GM12864 (cell line): ENCODE measurements at places on chromosomes 5 and 9.

DNA sequence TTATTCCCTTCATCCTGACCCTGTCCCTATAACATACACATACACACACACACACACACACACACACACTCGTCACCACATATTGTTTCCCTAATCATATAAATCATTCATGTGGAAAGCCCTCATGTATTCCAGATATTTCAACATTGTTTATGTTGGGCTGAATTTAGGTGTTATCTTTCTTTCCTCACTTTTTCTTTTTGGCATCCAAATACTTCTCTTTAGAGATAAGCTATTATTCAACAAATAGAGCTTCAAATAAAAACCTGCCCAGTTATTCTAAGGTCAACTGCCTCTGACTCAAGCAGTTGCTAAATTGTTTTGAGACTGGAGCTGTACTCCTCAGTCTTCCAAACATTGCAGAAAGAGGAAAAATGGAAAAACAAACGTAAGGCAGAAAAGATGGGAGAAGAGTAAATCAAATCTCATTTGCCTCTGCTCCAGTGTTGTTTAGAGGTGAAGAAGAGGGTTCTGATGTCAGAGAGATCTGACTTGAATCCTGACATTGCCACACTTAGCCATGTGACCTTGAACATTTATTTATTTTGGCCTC, 215.7 kb downstream of the GAS1 start:
- no peak for DNase-seq

DNA sequence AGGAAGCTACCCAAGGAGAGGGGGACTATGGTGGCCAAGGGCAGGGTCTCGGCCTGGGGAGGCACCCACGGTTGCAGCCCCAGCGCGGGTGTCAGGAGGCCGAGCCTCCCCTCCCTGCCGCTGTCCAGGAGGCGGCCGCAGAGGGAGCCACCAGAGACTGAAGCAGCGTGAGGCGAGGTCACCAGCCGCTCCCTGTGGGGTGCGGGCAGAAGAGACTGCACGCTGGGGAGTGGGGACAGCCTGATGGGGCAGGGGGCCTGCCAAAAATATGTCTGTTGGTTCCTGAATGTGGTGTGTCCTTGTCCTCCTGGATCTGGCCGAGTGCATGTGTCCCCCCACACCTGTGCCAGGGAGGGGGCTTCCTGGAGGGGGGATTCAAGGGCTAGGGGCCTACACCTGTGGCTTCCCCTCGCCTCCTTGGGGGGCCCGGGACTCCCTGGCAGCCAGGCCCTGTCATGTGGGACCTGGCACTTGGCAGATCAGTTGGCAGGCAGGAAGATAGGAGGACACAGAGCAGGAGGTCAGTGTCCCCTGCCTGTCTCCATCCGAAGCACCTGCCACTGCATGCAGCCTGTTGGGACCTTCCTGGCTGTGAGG, 131.2 kb downstream of the DAB2IP start:
- DNase-seq: no peak

GRCh38 chr9:127540664-127541041, 71.4 kb upstream of the STXBP1 start:
- no peak for DNase-seq

DNA sequence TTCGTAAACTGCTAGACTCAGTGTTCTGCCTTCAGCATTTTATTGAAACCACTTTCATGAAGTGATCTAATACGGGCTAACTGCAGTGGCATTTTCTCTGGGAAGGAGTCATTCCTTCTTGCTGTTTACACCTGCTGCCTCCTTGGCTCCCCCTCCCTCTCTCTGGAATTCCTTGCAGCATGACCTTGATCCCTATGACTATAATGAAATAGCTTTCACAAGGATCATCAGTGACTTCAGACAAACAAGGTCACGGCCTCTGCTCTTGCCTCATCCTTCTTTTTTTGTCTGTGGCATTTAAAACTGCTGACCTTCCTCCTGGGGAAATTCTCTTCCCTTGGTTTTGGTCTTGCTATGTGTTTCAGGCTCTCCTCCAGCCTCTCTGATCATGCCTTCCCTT, 90.2 kb downstream of the ZNF462 start:
- no peak for DNase-seq

GRCh38 chr9:15300218-15300617, 6.8 kb downstream of the TTC39B start:
- no peak for DNase-seq

DNA sequence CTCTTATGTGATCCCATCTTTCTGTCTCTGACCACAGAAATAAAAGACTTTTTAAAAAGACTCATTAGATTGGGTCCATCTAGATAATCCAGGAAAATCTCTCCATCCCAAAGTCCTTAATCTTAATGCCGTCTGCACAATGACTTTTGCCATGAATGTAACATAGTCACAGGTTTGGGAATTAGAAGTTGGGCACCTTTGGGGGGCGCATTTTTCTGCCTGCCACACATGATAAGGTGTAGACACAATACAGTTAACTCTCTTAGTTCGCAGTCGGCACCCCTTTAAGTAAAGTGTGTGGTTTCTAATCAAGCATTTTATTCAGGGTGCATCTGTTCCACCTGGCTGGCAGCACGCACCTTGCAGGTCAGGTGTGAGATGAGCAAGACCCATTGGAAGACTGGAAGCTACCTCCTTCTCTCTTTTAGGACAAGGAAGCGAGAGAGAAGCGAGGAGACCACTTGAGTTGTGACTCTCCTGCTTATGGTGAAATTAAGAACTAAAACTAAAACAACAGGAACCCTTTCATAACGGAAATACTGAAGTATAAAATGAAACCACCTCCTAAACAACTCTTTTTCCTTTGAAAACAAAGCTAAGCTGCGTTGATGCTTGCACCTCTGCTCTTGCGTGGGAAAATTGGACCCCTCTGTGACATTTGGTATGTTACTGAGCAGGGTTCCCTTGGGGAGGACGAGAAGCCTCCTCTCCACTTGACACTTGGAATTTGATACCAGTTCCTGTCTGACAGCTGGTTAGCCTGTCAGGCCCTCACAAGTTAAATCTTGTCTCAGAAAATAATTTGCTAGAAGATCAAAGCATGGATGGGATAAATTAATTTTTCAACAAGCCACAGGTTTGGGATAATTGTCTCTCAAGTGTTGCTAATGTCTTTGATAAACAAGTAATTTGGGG, 304.6 kb upstream of the DMRT1 start:
- DNase-seq: no peak

DNA sequence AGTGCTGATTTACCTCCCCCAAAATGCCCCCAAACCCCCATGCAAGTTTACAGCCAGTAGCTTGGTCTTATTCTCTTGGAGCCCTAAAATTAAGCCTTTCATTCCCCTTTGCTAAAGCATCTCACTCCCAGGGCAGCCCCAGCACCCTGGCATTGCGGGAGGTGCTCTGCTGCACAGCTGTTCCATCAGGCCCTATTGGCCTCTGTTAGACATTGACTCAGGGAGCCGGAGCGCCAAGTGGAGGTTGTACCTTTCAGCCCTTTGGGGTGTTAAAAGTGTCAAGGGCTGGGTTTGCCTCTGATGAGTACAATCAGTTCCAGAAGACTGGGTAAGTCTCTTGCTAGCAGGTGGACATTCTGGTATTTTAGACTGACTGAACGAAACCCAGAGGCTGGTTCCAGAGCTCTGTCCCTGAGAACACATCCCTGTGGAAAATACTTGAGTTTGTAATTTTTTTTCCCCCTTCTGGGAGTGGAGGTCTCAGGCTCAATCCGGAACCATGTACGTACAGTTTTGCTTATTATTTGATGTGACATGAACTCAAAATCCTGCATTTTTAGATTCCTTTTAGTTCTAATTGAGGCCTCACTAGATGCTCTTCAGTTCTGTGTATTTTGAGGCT, 102.4 kb downstream of the UBE2R2 start:
- no peak for DNase-seq

DNA sequence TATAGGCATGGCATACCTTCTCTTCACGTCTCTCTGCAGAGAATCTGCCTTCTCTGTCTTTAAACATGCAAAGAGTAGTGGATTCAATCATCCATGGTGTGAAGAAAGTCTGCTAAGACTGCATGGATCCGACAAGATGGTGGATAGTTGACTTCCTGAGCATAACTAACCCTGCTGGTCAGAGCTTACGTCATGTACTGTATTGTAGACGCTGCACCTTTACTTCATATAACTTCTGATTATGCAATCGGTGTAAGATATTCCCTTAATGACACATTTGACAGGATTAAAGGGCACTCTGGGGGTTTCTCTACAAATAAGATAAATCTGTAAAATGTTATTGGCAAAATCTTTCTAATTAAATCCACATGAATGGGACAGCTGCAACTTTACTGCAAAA, 240.3 kb upstream of the NREP start:
- DNase-seq: no peak

DNA sequence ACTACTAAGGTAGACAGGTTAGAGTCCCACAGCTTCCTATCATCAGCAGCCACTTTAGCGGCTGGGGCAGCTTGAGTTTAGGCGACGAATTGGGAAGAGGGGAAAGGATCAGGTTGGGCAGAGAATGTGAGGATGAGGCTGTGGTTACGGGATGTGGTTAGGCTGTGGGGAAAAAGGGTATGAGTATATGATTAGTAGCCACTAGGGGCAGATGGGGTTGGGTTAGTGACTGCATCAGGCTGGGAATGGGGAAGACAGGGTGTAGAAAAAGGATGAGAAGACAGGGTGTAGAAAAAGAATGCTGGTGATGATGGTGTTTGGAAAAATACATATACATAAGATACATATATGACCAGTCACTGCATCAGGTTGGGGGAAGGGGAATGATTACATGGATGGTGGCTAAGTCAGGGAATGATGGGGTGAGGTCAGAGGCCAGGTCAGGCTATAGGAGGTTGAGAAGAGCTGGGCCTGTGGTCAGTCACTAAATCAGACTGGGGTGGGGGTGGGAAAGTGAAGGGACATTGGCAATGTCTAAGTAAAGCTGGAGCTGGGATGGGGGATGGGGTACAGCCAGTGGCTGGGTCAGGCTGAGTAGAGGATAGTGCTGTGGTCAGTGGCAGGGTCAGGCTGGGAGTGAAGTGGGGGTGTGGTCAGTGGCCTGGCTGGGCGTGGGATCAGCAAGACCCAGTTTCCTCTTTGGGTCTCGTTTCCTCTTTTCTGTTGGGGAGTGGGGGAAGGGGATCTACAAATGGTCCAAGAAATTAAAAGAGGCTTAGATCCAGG, 2.1 kb downstream of the TLN1 start:
- no peak for DNase-seq

GRCh38 chr9:3968891-3969290, 331.0 kb downstream of the GLIS3 start:
- DNase-seq: no peak

DNA sequence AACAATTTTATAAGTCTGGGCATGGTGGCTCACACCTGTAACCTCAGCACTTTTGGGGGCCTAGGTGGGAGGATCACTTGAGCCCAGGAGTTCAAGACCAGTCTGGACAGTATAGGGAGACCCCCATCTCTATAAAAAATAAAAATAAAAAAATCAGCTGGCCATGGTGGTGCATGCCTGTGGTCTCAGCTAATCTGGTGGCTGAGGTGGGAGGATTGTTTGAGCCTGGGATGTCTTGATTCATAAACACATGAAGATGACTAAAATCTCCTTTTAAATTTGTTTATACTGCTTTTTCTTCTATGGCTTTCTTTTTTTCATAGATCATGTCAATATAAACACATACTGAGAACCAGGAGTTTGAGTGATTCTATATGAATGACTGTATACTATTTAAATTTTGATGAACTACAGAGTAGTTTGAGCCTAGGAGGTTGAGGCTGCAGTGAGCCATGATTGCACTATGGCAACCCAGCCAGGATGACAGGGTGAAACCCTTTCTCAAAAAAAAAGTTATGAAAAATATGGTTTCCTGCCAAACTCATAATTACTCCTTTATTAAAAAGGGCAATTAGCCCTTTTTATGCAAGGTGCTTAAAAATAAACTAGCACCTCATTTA, 14.2 kb downstream of the RIC1 start:
- DNase-seq: no peak

- no peak for DNase-seq
Observed at GRCh38 chr5:12133520-12133919, 229.3 kb upstream of the CTNND2 start.

- no peak for DNase-seq
Observed at GRCh38 chr5:6686501-6686900, 26.7 kb upstream of the TENT4A start.
